Mesenteric fat pad (tissue), 1 donor: ENCODE measurements at places on chromosomes 11 and 22.

GRCh38 chr11:44457862-44458261 is 107.6 kb upstream of the CD82 start:
- no peak for DNase-seq

GRCh38 chr22:49207008-49208003 is 620.4 kb downstream of the BRD1 start:
- DNase-seq = peak; percentile 47

- no peak for DNase-seq
Measured at GRCh38 chr22:47736186-47737034, 974.0 kb downstream of the TBC1D22A start.

- peak; percentile 87 for DNase-seq
Measured at GRCh38 chr22:43439368-43440103, 27.7 kb downstream of the MPPED1 start.

DNA sequence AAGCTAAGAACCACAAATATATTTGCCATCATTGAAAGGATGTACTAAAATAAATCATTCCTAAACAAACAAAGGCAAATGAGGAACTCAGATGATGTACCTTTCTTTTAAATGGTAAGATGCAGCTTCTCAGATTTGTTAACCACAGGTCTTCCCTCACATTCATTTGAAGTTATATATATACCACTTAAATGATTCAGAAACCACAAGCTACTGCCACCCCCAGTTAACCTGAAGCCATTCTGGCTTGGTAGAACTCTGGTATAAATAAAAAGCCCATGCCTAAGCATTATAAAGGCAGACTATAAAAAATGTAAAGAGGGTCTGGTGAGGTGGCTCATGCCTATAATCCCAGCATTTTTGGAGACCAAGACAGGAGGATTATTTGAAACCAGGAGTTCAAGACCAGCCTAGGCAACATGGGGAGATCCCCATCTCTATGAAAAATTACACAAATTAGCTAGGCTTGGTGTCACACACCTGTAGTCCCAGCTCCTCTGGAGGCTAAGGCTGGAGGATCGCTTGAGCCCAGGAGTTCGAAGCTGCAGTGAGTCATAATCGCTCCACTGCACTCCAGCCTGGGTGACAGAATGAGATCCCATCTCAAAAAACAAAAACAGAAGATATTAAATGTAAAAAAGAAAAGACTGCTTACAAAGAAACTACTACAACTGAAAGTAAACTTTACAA is 1185.3 kb downstream of the JRKL start:
- DNase-seq = no peak

DNA sequence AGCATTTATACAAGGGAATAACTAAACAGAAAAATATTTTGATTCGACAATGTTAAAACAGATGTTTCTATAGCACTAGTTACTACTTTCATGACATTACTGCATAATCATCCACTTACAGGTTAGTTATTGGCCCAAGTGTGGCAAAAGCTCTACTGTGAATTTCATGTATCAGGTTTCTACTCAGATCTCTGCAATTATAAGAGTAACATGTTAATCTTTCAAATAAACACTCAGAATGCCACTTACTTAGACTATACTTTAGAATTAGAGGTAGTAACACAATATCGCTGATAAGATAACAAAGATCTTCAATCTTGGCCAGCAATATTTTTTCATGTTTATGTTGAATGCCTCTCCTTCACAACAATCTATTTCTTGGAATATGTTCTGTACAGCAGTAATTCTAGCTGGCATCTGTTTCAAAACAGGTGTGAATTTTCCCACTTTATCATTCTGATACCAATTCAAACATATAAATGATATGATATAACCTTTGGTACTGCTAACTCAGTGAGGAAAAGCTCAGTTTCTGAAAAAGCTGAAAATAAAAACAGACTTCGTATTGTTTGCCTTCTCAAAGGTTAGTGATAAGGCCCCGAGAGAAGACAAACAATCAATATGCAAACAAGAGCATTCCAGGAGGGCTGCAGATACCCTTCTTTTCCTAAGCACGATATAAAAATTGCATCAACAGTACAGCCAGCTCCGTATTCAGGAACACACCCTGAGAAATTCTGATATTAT is 11.0 kb upstream of the CCDC34 start:
- DNase-seq = no peak

GRCh38 chr11:121917482-121917881 is 198.5 kb downstream of the BLID start:
- DNase-seq = no peak

- DNase-seq = no peak
Measured at GRCh38 chr22:50242406-50242949, 2.3 kb downstream of the TUBGCP6 start.

DNA sequence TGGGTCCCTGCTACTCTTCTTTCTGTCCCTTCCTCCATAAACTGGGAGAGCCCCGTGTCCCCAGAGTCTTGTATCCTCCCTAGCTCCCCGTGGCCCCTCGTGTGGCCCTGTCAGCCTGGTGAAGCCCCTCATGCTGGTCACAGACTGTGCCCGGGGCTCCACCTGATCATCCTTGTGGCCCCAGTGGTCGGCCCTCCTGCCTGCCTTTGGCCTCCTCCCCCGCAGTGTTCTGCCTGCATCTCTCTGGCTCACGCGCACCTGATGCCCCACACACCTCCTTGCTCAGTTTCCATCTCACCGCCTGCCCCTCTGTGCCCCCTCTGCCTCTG is 1.2 kb upstream of the CABP2 start:
- DNase-seq = no peak

- no peak for DNase-seq
Measured at GRCh38 chr11:70400643-70401042, 2.3 kb downstream of the CTTN start.

DNA sequence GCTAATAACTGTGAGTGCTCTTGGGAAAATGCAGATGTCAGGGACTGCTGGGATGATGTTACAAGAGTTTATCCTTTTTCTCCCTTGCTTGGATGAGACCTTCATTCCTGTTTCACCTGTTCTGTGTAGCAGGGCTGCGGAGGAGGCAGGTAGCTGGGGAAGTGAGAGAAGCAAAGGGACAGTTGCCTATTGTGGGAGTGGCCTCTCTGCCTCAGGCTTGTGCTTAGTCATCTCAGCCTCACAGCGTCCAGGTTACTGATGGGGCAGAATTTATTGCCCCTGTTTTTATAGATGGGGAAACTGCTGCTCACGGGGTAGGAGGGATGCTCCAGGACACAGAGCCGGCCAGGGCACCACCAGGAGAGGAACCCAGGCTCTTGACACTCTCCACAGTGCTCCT is 1.7 kb downstream of the STX3 start:
- no peak for DNase-seq

DNA sequence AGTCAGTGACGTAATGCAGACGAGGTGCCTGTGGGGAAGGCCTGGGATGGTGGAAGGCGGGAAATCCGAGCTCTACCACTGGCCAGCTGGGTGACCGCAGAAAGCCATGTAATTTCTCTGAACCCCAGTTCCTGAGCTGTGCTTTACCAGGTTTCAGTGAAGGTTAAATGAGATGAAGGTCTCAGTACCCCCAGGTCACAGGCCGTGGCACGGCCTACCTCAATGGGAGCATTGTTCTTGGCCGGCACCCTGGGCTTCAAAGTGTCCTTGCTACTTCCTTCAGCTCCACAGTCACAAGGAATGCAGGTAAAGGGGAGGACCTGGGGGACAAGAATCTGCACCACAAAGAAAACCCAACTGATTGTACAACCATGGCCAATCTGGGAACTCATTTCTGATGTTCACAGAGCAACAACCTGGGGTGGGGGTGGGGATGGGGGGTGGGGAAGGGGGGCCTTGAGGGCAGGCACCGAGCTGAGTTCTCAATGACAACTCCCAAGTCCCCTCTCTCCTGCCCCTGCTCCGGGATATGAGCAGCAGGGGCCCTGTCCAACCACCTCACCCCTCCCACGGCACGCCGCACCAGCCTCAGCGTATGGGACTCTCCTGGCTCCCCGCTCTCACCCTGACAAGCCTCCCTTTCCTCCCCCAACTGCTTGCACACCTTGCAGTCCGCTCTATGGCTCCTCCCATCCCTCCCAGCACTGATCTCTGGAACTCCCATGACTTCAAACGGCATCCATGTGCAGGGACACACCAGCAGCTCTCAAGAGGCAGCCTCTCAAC is 59.1 kb upstream of the ARFGAP3 start:
- DNase-seq = no peak

GRCh38 chr22:19900707-19901436 is 40.7 kb upstream of the COMT start:
- no peak for DNase-seq

DNA sequence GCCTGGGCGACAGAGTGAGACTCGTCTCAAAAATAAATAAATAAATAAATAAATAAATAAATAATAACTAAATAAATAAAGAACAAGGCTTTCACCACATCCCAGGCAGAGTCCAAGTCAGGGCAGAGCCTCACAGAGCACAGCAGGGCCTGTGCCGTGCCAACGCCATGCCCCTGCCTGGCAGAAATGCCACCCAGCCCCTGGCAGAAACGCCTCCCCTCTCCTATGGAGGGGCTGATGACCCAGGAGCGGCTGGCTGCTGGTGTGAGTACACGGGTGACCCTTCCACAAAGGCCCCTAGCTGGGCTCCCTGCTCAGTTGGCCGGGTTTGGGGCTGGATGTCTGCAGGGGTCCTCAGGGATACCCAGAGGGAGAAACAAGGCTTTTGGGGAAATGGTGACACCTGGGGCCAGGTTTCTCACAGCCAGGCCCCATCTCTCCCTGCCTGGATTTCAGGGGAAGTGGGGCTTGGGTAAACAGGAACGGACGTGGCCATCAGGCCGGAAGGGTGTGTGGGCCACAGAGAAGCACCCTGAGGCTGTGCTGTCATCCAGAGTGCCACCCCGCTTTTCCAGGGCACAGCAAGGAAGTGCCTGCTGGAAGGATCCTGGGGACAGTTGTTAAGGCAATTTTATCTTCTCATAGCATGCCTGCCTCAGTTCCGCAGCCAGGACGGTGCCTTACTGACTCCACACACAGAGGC is 5.1 kb downstream of the BID start:
- DNase-seq = no peak

- peak; percentile 100 for DNase-seq
Measured at GRCh38 chr11:64305075-64305690, at the start of gene ESRRA. Gene ESRRA (plus strand): TSS chr11:64305524. CDS start chr11:64307180, 1,656 bp downstream.

GRCh38 chr22:30297991-30298701 is 8.8 kb upstream of the CASTOR1 start:
- DNase-seq = no peak

- DNase-seq = no peak
Measured at GRCh38 chr11:66467034-66467659, 442 bp downstream of the PELI3 start.

- DNase-seq = no peak
Measured at GRCh38 chr11:39910087-39910486, 1549.4 kb downstream of the LRRC4C start.

- DNase-seq = no peak
Measured at GRCh38 chr22:45230026-45230721, 10.5 kb downstream of the KIAA0930 start.

DNA sequence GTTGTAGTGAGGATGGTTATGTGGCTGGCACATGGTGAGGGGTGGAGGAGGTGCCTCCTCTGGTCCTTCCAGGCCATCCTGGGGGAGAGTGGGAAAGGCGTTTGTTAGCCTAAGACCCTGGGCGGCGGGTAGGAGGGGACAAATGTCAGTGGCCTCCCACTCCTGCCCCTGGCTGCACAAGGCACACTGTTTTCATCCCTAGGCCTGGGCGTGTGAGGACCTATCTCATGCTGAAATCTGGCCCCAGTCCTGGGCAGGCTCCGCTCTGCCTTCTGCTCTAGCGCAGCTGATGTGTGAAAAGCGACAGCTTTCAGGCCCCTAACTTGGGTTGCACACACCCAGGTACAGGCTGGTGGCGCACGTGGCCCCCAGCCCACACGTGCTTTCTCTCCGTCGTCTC is 32.1 kb downstream of the DAGLA start:
- DNase-seq = no peak

- DNase-seq = no peak
Measured at GRCh38 chr22:49503896-49504521, 323.7 kb downstream of the BRD1 start.

- DNase-seq = no peak
Measured at GRCh38 chr11:84142411-84142810, 856.2 kb upstream of the CCDC90B start.

GRCh38 chr11:96470521-96470920 is 80.7 kb downstream of the JRKL start:
- DNase-seq = no peak

- DNase-seq = no peak
Measured at GRCh38 chr22:19814428-19814827, 40.2 kb downstream of the GNB1L start.

DNA sequence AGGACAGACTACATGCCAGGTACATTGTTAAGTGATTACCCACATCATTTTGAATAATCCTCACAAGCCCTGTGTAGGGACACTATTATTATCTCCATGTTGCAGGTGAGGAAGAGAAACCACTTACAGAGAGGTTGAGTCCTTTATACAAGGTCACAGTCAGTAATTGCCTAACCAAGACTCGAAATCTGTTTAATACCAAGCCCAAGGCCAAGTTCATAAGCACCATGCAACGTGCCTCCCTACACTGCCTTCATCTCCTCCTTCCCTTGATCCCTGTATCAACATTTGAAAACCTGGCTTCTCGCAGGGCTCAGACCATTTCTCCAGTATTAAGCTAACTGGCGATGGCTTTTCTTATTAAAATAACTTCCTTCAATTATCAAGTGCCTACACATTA is 41.7 kb upstream of the SEZ6L start:
- DNase-seq = no peak

DNA sequence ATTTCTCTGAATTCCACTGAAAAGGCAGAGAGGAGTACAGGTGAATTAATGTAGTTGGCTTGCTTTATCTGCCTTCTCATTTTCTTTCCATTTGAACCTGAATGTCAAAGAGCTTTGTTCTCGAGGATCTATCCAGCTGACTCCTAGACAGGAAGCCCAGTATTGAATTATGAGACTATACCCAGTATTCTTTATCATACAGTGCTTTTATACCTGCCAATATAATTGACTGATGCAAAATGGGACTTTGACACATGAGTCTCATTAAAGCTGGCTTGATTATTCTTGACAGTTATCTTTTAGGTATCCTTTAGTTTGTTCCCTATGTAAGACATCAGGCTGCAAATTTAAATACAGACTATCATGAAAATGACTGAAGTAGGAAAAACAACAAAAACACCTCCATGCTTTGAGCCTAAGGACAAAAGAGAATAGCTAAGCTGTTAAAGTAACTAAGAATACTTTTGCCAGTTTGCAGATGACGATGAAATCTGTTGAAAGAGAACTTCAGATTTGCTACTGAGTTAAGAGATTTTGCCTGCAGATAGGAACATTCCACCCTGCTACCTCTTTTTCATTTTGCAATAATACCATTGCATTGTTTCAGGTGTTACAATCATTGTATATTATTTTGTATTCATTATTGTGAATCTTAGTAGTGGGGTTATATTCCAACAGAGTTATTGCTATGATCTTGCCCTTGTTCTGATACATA is 117.1 kb downstream of the ENTHD1 start:
- DNase-seq = no peak

DNA sequence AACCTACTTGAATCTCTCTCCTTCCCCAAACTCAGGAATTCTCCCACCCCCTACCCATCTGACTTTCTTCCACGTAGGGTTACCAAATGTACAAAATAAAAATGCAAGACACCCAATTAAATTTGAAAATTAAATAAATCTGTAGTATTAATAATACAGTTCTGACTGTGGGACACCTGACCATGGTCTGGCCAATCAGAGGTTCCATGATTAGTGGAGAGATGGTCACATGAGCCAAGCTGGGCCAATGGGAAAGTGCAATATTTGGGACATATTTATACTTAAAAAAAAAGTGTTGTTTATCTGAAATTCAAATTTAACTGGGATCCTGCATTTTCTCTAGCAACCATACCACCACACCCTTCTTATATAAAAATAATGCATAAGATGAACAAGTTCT is 29.8 kb upstream of the ASPHD2 start:
- DNase-seq = no peak
